Bladder microvascular endothelial cell (primary cell): ENCODE measurements at places on chromosomes 1 and 21. TPM values are rescaled to one million over a fixed set of nuclear protein-coding genes. Genes with fewer than 3 reads are reported as not detected.

Gene COL9A2
- 0.16 and 0.63 TPM in 2 replicates for total RNA-seq

Gene ERICH3
- not detected in 2 replicates for total RNA-seq

Gene SPATA17
- 0.06 TPM in 1 of 2 replicates, not detected in the other for total RNA-seq

Gene OR2T29
- not detected in 2 replicates for total RNA-seq

Gene CHAF1B
- 2.8 and 3.7 TPM in 2 replicates for total RNA-seq
